ENCODE measurements at places on chromosomes 4 and X.

GRCh38 chrX:88135735-88136134 lies 611.3 kb upstream of the CPXCR1 start:
- DNase-seq: no peak

DNA sequence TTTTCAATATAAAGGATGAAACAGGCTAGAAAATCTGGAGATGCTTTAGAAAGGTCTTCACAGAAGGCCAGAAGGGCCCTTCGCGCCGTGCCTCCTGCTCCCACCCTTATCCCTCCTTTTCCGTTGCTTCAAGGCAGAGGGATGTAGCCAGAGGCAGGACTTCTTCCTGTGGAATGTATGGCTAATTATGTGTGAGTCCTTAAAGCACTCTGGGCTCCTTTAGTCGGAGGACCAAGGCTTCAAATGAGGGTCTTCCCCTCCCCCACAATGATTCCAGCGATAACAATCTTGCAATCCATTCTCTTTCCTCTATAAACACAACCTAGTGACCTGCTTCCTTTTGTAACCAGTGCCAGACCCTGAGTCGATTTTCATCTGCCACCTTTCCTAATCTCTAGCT lies 103.5 kb downstream of the GPC3 start:
- DNase-seq: no peak

GRCh38 chr4:74087481-74087880 lies 11.5 kb downstream of the CXCL2 start:
- no peak for DNase-seq

- no peak for DNase-seq
Measured at GRCh38 chr4:185874516-185875230, 62.7 kb upstream of the SORBS2 start.

DNA sequence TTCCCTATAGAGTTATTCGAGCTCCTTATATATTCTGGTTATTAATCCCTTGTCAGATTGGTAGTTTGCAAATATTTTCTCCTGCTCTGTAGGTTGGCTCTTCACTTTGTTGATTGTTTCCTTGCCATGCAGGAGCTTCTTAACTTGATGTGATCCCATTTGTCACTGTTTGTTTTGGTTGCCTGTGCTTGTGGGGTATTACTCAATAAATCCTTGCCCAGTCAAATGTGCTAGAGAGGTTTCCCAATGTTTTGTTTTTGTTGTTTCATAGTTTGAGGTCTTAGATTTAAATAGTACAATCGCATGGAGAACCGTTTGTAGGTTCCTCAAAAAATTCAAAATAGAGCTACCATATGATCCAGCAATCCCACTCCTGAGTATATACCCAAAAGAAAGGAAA lies 2.3 kb upstream of the SYTL5 start:
- no peak for DNase-seq

DNA sequence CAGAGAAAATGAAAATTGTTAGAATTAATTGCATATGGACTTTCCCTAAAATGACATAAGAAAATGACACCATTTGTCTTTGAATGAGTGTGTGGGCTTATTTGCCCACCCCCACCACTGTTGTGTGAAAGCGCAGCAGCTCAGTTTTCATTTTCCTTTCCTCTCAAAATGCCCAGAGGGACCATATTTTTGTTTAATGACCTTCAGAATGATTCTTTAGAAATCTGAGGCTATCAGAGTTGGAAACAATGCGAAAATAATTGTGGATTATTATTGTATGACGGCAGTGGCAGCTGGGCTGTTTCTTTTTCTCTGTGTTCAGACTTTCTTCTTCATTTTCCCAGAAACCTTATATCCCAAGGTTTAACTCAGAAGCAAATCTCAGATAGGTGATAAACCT lies 44.6 kb upstream of the TEX13A start:
- DNase-seq: no peak

GRCh38 chrX:13046141-13046855 lies 1.9 kb upstream of the FAM9C start:
- DNase-seq: no peak

GRCh38 chr4:161767116-161767515 lies 396.7 kb downstream of the FSTL5 start:
- no peak for DNase-seq

DNA sequence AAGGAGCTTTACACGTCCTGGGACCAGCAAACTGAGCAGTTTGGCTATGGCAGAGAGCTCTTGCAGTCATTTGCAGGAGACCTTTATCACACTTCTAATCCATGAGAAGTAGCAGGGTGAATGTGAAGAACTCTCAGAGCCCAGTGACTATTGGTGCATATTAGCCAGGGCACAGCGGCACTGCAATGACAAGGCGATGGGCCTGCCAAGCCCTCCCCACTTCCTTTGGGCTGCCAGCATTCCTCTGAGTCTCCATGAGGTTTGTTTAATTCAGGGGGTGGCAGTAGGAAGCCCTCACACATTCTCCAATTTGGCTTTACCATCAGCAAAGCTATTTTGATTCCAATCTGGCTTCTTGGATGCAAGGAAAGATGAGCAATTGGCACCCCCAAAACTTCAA lies 79.2 kb upstream of the TSPAN7 start:
- DNase-seq: no peak

DNA sequence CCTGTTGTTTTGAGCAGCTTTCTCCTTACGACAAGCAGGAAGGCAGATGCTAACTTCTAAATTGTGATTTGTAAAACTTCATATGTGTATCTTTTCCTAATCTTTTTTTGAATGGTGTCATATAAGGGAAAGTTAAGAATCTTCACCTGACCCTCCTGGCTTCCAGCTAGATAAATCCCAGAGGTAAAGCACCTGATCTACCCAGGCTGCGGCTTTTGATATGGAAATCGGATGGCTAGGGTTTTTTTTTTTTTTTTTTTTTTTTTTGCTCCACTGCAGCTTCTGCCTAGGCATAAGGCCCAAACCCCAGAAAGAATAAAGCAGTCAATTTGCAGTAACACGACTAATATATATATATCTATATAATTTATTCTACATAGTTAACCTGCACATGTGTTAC lies 10.0 kb downstream of the MAB21L2 start:
- no peak for DNase-seq

- DNase-seq: no peak
Measured at GRCh38 chrX:22203186-22203585, 69.5 kb upstream of the CBLL2 start.

- DNase-seq: no peak
Measured at GRCh38 chrX:101091817-101092216, 6.2 kb upstream of the CENPI start.

DNA sequence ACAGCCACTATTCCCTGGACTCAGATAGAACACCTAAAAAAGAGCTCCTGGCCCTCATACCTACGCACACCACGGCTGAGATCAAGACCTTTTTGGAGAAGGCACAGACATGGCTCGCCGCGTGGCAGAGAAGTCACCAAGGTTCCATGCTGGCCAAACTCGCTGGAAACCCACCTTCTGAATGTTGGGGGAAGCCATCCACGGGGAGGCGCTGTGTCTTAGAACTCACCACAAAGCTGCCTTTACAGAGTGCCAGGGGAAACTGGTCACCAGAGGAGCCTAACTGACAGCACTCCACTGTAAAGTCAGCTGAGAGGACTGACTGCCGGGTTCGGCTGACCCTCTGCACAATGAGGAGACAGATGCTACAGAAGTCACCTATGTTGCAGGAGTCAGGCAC lies 97.9 kb downstream of the NEUROG2 start:
- DNase-seq: no peak

DNA sequence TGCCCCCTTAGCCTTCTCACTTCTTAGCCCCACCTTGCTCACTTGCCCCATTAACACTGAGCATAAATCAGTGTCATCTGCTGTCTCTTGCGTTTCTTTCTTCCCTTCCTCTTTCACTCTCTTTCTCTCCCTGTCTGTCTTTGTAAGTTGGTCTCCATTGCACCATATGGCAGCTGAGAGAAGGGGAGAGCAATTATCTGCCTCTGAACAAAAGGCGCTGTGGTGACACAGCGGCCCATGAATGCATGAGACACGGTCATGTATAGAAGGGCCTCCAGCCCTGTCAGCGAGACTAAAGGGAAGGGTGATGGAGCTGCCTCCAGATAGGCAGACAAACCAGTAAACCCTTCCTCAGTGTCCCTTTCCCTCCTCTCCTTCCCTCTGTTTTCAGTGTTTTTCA lies 88.8 kb upstream of the PCDH18 start:
- DNase-seq: no peak

GRCh38 chr4:82797405-82798111 lies 1.0 kb downstream of the SCD5 start:
- DNase-seq: peak; percentile 64

DNA sequence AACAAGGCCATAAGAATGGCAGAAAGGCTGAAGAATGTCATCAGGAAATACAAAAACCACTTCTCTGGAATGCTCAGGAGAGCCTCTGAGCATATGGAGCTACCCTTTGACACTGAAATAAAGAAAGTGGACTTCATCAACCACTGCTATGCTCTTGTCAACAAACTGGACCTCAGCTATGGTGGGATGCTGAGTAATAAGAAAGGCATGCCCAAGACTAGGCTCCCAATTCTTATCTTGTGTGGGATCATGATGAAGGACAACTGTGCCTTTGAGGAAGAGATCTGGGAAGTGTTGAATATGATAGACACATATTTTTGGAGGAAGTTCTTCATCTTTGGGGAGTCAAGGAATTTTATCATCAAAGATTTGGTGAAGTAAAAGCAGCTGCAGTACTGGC lies 86.9 kb upstream of the MAGEB16 start:
- DNase-seq: no peak

- DNase-seq: no peak
Measured at GRCh38 chrX:84363663-84364062, 138.6 kb downstream of the HDX start.

DNA sequence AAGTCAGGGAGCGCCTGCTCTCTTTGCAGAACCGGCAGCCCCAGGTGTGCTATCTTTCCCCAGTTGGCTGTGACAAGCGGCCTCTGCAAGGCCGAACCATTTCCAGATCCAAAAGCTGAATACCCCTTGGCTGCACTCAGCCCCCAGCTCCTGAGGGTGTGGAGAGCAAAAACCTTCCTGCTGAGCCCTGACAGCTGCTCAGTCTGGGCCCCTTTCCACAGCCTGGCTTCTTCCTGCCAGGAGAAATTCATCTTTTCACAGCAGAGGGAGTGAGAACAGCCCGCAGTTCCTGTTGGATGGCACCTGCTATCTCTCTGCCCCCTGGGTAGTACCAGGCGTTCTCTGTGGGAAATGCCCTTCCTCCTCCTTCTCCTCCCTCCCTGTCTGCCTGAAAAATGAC lies 78.4 kb downstream of the DRD5 start:
- no peak for DNase-seq

DNA sequence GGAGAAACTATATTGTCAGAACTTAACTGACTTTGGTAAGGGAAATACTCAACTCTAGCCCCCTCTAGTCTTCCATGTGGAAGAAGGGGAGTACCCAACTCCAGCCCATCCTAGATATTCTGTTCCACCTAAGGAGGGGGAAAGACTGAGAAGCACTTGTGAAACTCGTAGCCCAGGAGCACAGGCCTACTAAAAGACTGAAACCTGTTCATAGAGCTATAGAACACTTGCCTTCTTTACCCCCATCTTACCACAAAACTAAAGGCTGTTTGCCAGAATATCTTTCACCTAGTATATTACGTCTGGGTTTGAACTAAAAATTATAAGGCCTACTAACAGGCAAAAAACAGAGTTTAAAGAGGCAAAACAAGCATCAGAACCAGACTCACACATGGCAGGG lies 15.5 kb downstream of the CLDN22 start:
- no peak for DNase-seq

DNA sequence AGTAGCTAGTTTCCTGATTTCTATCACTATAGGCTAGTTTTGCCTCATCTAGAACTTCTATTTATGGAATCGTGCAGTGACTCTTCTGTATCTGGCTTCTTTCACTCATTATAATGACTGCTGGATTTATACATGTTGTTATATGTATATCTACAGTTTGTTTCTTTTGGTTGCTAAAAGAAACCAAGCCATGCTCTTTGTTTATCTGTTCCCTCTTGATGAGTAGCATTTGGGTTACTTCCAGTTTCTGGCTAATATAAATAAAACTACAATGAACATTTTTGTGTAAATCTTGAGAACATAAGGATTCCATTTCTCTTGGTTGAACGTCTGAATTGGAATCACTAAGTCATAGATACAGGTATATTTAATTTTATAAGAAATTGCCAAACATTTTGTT lies 73.9 kb downstream of the ARHGAP24 start:
- DNase-seq: no peak

- no peak for DNase-seq
Measured at GRCh38 chrX:81378560-81378959, 176.7 kb downstream of the SH3BGRL start.

DNA sequence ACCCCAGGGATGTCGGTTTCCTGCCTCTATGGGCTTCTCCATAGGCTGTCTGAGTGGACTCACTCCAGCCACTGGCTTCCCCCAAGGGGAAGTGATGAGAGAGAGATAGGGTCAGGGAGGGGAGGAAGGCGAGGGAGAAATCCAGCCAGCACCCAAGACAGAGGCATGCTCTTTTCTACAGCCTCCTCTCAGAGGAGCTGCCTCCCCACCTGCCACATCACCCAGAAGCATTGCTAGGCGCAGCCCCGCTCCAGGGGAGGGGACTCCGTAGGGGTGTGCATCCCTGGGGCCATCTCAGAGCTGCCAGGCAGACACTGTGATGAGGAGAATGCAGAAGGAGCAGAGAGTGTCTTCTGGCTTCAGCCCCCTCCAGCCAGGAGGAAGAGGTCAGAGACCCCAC lies 109.5 kb upstream of the NKX1-1 start:
- DNase-seq: no peak

- DNase-seq: peak; percentile 74
Measured at GRCh38 chr4:182880387-182881356, 36.5 kb downstream of the DCTD start.

- DNase-seq: no peak
Measured at GRCh38 chr4:6253961-6254360, 15.7 kb upstream of the WFS1 start.

DNA sequence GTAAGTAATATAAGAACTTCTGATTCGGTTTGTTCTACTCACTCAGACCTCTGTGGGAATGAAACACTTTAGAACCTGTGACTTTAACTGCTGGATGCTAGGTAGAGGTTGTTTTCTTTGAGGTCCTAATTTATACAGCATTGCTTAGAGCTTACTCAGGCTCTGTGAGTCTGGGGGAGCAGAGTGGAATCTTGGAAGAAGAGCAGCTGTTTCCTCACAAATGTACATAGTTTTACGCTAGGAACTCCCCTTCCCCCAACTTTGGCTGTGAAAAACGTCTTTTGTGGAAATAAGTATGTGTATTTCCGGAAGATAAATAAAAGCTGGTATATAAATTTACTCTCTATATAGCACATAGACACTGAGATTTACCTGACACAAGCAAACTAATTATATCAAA lies 141.4 kb downstream of the NAA11 start:
- DNase-seq: no peak

- DNase-seq: no peak
Measured at GRCh38 chr4:142314686-142315085, 531.4 kb downstream of the INPP4B start.

DNA sequence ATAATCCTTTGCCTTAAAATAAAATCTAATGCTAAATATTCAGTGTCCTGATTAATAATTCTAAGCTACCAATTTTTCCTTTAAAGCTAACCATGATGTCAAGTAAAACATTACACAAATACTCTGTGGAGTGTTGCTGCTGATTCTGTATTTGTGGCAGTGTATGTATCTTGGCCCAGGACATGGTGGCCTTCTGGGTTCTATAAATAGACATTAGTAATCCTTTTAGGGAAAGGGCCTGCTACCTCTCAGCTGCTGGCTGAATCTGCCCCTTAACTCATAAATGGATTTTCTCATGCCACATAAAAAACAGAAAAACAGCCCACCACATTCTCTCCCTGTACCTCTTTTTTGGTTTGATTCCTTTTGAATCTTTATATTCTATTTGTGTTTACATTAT lies 1.2 kb upstream of the XK start:
- DNase-seq: no peak

GRCh38 chr4:15197005-15197404 lies 194.7 kb downstream of the CPEB2 start:
- no peak for DNase-seq

GRCh38 chrX:103737696-103738095 lies 27.0 kb downstream of the TMEM31 start:
- DNase-seq: no peak
